ENCODE measurements at places on chromosomes 7 and 10.

DNA sequence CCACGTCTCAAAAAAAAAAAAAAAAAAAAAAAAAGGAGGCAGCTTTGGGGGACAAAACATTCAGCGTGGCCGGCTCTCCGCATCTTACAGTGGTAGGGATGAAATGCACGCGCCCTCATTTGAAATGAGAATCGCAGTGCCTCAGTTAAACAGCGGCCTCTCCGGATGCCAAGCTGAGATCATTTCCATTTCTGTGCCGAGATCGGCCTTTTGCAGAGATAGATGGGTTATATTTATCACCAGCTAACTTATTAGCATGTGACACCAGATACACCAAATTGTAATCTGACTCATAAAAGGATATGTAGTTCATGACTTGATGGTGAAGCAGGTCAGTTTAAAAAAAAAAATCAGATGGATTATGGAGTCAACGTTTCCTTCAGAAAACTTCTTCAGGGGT, 138.7 kb downstream of the CUX1 start:
- DNase-seq = no peak

- no peak for DNase-seq
These were observed at the start of gene NKX1-2 for GRCh38 chr10:124450012-124450782. TSS of gene NKX1-2 (minus strand) at chr10:124450035. CDS start at chr10:124449943, 92 bp downstream.

GRCh38 chr10:132721725-132722124, 64.2 kb downstream of the NKX6-2 start:
- DNase-seq = no peak

DNA sequence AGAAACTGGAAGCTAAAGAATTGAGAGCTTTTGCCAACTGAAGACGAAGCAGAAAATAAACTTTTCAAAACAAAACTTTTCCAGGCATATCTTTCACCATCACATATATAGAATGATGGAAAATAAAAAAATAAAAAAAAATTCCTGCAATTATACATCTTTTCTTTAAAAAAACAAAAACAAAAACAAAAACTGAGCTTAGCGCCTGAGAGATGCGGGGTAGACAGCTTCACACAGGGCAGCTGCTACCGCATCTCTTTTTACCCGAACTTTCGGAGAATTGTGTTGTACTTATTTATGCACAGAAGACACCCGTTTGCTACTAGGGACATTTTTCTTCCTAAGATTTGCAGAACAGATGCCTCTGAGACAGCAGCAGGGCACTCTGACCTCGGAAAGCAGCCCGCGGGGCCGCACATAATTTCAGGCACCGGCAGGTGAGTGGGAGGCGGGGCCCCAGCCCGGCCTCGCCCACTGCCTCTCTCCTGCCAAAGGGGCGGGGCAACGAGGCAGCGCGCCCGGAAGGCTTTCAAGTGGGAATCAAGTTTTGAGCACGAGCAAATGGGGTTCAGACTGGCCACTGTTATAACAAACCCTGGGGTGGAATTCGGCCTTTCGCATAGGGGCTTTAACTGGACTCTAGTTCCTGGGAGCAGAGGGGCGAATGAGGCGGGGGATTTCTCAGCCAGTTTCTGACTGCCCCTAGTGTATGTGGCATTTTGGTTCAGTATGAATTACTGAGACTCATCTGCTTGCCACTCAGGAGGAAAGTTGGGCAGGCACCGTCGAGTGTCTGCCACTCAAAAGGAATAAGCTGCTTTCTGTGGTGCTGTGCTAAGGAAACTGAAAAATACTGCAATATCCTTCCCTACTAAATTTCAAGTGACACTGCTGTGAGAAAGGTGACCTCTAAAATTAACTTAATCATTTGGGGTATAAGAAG, 18.5 kb upstream of the FAM133B start:
- DNase-seq = no peak

- DNase-seq = no peak
These were observed 78.1 kb downstream of the CREM start for GRCh38 chr10:35204650-35205319.

DNA sequence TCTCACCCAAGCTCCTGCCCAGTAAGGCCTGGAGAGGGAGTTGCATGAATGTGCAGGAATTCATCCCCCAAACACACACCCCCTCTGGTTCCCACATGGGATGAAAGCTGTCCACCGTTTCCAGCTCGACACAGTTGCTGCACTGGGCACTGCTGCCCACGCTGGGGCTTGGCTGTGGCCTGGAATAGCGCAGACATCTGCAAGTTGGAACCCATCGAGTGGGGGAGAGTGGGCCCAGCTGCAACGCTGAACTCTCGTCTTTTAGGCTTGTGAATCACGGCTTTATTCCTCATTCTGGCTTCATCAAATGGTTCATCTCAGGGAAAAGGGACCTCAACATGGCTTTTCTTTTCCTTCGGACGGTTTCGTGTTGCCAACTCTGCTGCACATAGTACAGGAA, 264.7 kb downstream of the DNAJB6 start:
- no peak for DNase-seq

GRCh38 chr7:112069879-112070321, 136.3 kb downstream of the DOCK4 start:
- no peak for DNase-seq

- DNase-seq = no peak
These were observed 36.2 kb upstream of the PPIF start for GRCh38 chr10:79310911-79311573.

DNA sequence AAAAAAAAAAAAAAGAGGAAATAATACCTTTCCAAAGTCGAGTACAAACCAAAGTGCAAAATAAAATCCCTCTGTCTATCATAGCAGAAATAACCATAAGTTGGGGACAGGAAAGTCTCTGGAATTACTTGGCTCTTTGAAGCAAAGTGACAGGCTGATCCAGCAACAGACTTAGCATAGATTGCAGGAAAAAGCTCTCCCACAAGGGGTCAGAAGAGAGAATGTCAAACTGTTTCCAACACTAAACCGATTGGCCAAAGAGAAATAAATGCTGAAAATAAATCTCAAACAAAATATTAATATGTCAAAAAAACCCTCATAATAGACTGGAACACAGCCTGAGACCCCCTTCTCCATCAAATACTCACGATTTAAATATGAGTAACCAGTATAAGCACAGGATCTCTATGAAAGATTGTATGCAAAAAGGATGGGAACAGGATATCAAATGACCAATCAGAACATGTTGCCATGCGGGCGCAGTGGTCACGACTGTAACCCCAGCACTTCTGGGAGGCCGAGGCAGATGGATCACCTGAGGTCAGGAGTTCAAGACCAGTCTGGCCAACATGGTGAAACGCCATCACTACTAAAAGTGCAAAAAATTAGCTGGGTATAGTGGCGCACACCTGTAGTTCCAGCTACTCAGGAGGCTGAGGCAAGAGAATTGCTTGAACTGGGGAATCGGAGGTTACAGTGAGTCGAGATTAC, 1000.7 kb upstream of the LRRN3 start:
- DNase-seq = peak; percentile 0

- DNase-seq = no peak
These were observed 297.6 kb downstream of the ARHGAP12 start for GRCh38 chr10:31630861-31631567.

DNA sequence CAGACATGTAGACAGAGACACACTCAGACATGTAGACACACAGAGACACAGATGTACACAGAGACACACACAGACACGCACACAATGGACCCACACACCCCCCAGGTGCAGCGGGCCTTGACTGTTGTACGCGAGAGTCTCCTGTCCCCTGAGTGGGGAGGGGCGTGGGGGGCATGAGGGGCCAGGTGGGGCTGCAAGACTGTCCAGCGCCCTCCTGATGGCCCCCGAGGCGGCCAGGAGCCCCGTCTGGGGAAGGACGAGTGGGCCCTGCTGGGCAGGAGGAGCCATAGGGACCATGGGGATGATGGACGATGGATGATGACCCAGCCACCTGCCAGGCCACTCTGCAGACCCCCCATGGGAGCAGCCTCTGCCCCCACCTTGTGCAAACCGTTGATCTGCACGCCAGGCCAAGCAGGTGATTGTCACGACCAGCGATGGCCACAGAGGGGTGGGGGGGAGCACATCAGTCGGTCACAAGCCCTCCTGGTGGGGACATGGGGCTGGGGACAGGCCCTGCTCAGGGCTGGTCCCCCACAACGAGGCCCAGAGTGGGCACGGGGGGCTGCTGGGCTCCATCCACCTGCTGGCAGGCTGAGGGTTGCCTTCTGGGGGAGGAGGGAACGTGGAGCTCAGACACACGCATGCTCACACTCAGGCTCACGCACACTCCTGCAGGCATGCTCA, 11.6 kb downstream of the VENTX start:
- DNase-seq = no peak

DNA sequence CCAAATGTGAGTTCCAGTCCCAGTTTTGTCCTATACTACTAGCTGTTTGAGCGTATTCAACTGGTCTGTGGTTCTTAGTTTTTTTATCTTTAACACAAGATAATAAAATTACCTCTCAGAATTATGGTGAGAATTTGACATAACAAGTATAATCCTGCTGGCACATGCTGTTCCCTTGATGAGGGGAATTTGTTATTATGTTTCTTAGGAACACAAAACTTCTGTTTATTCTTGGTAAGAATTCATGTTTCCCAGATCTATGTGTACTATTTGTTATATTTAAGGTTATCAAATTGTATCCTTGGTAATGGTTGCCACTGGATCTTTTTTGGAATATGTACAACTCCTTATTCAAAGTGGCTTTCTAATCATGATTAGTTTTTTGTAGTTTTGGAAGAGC, 335.6 kb downstream of the ADK start:
- no peak for DNase-seq

DNA sequence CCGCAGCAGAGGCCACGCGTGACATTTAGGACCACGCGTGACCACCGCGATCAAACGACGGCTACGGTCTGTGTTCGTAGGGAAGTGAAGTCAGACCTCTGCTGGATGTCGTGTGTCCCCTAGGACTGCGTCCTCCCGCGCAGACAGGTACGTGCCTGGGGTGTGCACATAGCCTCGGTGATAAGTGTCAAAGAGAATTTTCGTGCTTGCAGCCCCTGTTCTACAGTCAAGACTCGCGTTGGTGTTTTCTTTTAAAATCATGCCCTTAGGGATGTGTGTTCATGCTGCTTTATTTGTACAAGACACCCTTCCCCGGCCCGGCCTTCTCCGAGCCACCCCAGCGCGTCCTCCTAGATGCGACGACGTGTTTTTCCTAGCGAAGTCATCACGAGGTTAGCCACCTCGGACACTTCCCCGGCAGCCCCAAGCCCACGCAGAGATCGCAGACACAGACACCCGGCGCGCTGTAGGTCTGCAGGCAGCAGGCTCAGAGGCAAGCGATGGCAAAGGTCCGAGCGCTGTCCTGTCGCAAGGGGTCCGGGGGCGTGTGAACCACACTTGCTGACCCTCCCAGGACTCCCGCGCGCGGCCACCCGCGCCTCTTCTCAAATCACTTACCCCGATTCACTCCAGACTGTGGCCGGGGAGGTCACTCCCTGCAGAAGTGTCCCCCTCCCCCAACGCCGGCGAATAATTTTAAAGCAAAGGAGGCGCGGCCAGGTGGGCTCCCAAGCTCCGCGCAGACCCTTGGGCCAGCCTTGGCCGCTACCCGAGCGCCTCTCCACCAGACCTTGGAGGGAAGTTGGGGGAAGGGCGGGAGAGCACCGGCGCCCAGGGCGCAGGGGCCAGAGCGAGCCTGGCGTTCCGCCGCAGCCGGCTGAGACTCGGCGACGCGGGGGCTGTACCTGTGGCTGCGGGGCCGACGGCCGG, 552 bp downstream of the MKX start:
- no peak for DNase-seq

DNA sequence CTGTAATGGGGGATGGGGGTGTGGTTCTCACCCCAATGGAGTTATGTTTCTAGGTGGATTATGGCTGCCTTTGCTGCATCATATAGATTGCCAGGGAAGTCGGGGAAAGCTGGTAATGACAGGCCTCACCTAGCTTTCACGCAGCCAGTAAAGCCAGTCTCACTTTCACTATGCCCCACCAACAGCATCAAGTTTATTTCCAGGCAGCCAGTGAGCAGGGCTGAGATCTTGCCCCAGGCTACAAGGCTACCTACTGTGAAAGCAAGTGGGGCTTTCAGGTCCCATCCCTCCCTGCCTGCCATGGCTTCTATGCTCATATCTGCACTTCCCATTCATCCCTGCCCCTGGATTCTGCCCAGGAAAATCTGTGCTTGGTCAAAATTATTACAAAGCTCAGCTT, 61.7 kb upstream of the NXPH1 start:
- DNase-seq = no peak

- no peak for DNase-seq
These were observed 376.4 kb downstream of the HTR7 start for GRCh38 chr10:90481326-90481923.

- DNase-seq = no peak
These were observed 597.6 kb downstream of the SORCS1 start for GRCh38 chr10:106566873-106567272.

GRCh38 chr7:8200717-8201116, 61.2 kb downstream of the ICA1 start:
- no peak for DNase-seq

DNA sequence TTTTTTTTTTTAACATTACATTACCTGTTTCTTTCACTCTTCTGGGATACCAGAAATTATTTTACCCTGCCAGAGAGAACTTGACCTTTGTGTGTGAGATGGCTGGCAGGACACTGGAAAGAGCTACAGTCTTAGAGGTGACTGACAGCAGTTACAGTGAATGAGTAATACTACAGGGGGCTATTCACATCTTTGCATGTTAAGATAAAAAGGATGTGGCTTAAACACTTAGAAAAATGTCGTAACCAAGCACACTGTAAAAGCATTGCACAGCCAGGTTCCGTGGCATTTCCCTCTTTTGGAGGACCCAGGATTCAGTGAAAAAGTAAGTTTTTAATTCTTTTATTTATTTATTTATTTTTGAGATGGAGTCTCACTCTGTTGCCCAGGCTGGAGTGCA, 18.8 kb upstream of the TBC1D12 start:
- DNase-seq = no peak

DNA sequence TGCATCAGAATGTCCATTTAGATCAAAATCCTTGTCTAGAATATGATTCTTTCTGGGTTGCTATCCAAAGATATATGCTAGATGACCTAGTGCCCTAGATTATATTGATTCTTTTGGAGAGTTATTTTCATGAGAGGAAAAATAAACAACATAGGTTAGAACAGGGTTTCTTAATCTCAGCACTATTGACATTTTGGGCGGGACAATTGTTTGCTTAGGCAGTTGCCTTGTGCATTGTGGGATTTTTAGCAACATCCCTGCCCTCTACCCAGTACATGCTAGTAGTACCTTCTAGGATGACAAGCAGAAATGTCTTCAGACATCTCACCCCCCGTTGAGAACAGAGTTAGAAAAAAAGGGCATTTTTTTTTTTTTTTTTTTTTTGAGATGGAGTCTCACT, 25.1 kb upstream of the LAMB1 start:
- no peak for DNase-seq
